Non-pigmented ciliary epithelial cell (primary cell): ENCODE measurements at places on chromosomes 16 and 17.

- DNase-seq = no peak
Measured at GRCh38 chr16:74736531-74737157, 36.0 kb upstream of the MLKL start.

GRCh38 chr16:11836650-11837244 lies 14.6 kb downstream of the RSL1D1 start:
- DNase-seq = peak; percentile 75

- DNase-seq = no peak
Measured at GRCh38 chr16:85663891-85664321, 24.8 kb downstream of the GINS2 start.

DNA sequence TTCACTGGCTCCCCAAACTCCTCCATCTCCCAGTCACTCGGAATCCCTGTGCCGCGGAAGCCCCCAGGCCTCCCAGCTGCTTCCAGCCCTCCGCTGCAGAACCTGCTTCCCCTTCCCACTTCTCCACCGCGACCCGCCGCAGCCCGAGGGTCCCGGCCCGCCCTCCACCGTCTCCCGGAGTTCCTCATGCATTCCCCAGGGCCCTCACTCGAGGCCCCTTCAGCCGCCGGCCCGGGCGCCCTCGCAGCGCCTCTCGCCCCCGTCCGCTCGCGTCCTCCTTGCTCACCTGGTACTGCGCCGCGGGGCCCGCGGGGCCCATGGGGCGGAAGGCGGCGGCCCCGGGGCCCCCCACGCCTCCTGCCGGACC lies 329 bp downstream of the SMARCD2 start:
- no peak for DNase-seq

- no peak for DNase-seq
Measured at GRCh38 chr17:40633871-40634270, 13.7 kb downstream of the SMARCE1 start.

GRCh38 chr16:86120201-86121192 lies 221.5 kb downstream of the IRF8 start:
- no peak for DNase-seq

DNA sequence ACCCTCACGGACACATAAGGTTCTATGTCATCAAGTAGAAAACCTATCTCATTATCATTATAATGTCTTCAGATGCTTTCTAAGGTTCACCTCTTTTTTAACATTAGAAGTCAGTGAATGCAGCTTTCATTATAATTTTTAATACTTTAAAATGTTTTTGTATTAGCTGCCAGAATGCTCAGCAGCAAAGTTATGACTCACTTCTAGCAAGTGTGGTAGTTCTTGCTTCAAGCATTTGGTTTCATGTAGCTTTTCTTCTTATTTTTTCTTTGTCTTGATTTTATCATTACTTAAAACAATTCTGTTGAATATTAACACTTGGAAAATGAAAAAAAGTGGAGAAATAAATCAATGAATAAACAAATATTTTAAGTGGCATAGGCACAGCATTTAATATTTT lies 23.4 kb downstream of the LPCAT2 start:
- DNase-seq = no peak

DNA sequence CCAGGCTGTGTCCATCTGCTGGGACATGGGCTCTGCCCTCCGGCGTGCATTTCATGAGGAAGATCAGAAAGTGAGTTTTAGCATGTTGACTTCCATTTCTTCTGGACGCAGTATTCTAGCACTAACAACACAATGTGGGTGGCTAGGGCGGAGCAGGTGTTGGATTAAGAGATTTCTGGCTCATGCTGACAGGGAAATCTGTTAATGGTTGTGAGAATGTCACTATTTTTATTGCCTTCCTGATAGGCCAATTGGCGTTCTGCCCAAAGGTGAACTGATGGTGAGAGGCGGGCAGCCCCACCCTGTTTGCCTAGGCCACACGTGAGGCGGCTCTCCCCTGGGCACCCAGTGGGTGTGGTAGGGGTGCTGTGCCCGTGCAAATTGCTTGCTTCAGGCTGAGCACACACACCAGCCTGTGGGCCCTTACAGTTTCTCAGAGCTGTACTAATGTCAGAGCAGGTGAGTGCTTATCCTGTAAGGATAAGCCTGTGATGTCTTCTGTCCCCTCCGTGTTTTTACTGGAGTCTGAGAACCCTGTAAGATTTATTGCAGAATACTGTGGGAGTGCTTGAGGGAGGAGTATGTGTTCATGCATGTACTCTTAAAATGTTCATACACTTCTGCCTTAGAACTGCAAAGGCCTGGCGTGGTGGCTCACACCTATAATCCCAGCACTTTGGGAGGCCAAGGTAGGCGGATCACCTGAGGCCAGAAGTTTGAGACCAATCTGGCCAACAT lies 30.9 kb downstream of the PGS1 start:
- no peak for DNase-seq

GRCh38 chr16:28491230-28491969 lies 474 bp downstream of the CLN3 start:
- no peak for DNase-seq

- DNase-seq = no peak
Measured at GRCh38 chr17:37447641-37448040, 41.0 kb downstream of the TADA2A start.

GRCh38 chr16:62105244-62105643 lies 69.0 kb upstream of the CDH8 start:
- no peak for DNase-seq

GRCh38 chr17:45022288-45022648 lies 29.2 kb downstream of the DCAKD start:
- DNase-seq = no peak

DNA sequence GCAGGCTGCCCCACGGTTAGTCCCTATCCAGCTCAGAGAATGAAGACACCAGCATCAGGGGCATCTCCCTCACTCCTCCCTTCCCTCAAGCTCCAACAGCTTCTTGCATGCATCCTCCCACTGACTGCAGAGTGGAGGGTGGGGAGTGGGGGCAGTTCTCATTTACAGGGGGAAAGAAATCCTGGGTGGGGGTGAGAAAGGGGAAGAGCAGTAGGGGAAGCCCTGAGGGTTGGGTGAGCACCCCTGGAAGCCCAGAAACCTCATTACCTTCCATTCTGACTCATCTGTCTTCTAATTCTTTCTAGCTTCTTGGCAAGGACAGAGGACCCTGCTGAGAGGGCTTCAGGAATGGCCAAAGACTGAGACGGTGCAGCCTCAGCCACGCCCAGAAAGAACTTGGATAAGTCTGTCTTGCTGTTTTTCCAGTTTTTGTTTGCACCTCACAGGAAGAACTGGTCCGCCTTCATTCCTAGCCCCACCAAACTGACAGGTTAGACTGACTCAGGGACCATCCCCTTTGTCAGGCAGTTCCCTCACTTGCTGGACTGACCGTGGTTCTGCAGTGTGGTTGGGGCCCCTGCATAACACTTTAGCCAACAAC lies 52.5 kb upstream of the WSB1 start:
- DNase-seq = no peak

GRCh38 chr17:50765454-50766221 lies 1.7 kb downstream of the ANKRD40CL start:
- no peak for DNase-seq

GRCh38 chr17:34499576-34499975 lies 79.8 kb upstream of the TMEM132E start:
- no peak for DNase-seq

- DNase-seq = no peak
Measured at GRCh38 chr16:78763821-78764440, 664.5 kb downstream of the WWOX start.

GRCh38 chr16:8583199-8583598 lies 7.1 kb downstream of the TMEM114 start:
- DNase-seq = no peak

DNA sequence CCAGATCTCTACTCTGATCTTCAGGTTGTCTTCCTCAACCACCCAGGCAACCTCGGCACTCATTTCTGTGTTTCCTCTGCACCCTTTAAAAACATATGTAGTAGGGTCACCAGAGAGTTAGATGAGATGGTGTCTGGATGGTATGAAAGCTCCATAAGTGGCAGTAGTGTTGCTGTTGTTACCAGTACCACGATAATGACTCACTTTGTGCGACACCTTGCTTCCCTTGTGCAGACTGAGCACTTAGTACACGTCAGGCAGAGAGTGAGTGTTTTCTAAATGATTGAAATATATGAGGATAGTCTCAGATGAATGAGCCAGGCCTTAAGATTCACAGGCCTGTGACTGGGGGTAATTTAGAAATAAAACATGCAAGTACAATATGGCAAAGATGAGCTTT lies 188.7 kb downstream of the MAF start:
- no peak for DNase-seq

- no peak for DNase-seq
Measured at GRCh38 chr16:2385190-2385836, 43.9 kb upstream of the CCNF start.

DNA sequence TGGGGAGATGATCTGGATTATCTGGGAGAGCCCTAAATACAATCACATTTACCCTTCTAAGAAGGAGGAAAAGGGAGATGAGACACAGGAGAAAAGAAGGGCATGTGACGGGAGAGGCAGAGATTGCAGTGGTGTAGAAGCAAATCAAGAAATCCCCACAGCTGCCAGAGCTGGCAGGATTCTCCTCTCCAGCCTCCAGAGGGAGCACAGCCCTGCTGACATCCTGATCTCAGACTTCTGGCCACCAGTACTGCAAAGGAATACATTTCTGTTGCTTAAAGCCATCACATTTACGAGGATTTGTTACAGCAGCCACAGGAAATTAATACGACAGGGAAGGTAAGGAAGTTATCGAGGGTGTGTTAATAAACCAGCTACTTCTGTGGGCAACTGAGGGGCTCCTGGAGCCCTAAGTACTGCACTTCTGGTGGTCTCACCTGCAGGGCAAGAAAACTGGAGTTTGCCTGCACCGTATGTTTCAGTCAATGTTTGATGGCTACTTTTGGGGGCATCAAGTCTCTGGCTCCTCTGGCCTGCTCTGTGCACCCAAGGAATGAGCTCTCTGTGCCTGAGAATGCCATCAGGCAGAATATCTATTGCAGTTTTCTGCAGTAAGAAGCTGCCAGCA lies 22.9 kb upstream of the CDH13 start:
- DNase-seq = peak; percentile 40

DNA sequence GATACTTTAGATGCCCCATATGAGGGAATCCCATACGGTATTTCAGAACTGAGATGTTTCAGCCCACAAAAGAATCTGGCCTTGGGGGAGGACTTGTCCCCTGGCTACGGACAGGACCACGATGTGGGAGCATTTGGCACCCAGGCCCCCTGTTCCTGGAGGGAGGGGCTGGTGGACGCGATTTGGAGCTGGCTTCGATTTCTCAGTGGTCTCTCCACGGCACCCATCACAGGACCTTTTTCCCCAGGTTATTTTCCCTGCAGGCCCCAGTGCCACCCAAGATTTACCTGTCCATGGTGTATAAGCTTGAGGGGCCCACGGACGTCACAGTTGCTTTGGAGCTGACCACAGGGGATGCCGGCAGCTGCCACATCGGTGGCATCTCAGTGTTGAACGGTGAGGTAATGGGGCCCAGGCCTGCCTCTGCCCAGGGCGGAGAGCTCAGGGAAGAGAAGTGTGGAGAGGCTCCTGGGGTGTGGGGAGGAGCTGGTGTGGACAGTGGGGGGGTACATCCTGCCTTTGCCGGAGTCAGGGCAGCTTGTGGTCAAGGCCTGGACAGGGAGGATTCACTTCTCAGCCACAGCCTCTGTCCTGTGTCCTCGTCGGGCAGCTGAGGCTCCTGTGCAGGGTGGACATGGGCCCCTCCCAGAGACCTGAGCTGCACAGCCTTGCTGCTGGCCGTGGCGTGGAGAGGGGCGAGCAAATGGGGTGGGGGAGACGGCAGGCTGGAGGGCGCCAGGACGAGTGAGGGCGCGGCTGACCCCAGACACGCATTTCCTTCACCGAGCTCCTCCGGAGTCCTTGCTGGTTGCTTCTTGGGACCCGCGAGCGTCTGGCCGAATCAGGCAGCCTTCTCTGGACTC lies 9.9 kb downstream of the ENGASE start:
- DNase-seq = no peak

DNA sequence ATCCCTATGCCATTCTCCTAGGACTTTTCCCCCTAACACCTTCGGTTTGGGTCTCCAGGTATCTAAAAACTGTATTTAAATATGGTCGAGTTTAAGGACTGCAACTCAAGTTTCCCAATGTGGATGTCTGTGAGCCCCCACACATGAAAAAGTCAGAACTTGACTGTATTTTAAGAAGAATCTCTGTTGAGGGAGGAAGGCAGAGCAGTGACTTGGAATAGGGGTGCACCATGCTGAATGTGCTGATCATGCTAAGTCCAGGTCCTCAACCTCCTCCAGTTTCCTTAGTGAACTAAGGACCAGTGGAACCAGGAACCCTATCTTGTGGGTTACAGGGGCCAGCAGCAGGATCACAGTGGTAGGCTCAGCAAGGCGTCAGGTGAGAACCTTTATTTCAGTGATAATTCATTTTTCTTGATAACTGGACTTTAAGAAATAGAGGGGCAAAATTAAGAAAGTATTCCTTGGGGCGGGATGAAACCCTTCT lies 19.5 kb downstream of the GRB7 start:
- no peak for DNase-seq

GRCh38 chr17:43216369-43216761 lies 4.7 kb downstream of the TMEM106A start:
- no peak for DNase-seq

- no peak for DNase-seq
Measured at GRCh38 chr17:1736348-1737281, 6.1 kb upstream of the SERPINF2 start.

DNA sequence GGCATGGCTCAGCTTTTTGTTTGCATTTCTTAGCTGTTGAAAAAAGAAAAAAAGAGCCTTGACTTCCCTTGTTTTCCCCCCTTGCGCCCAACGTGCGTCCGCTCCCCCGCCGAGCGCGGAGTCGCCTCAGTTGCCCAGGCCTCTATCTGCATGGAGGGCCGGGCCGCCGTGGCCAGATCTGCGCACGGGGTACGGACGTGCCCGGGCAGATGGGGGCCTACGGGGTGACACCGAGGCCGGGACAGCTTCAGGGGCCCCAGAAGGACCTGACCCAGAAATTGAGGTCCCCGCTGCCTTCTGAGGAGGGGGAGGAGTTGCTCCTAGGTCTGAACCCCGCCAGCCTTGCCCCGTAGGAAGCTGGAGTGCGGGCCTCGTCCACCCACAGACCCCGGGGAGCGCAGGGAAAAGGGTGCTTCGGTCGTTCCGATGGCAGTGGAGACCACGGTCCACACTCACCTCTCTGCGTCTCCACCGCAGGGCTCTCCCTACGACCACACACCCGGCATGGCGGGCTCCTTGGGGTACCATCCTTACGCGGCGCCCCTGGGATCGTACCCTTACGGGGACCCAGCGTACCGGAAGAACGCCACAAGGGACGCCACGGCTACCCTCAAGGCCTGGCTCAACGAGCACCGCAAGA lies 1.5 kb downstream of the IRX5 start:
- DNase-seq = no peak

- no peak for DNase-seq
Measured at GRCh38 chr17:29622337-29623282, at the start of gene CORO6. CORO6 (minus strand) TSS chr17:29622912; CDS start chr17:29621421, 1,491 bp downstream.

GRCh38 chr16:47995354-47995753 lies 160.4 kb downstream of the ABCC12 start:
- DNase-seq = no peak

- no peak for DNase-seq
Measured at GRCh38 chr17:35373984-35374765, 754 bp upstream of the SLFN11 start.

DNA sequence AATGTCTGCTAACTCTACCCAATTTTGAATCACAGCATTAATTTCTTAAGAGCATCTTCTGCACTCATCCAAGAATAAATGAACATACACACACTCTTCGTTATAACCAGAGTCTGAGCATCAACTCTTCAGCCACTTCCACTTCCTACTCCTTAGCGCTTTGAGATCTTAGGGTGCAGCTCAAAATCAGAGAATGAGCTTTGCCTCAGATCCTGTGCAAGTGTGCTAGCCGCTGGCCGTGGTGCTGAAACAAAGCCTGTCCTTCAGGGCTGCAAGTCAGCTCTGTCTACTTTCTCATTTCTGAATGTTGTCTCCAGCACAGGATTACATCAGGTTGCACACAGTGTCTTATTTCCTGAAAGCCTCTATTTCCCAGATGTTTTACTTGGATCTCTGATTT lies 165.4 kb downstream of the AIPL1 start:
- DNase-seq = no peak
